ENCODE measurements at places on chromosomes 3 and 15.

- peaks cover 3% of the 10 kb centered on the region for H3K36me3 ChIP-seq
- peaks cover 12% of the 10 kb centered on the region for H3K4me1 ChIP-seq
- H3K27ac ChIP-seq = 0 out of 2 replicates have a peak overlapping the region, but pooled peaks have one; percentile 18
- DNase-seq = peak; percentile 50
Measured at GRCh38 chr3:195886181-195887141, 21.9 kb downstream of the TNK2 start.

DNA sequence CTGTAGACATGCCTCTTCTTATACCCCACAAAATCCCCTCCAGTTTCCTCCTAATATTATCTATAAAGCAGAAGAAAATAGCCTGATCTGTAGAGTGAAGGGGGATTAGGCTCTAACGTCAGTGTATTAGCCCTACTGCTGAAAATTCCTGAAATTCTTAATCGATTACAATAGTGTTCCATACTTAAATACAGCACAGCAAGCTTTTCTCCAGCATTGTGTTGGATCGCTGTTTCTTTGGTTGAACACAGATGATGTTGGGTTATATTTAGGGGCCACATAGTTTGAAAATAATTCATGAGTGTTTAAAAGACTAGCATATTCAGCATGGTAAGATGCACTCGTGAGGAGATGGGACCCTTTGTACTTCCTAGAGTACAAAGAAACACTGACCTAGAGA, 52.5 kb downstream of the PIAS1 start:
- 0 out of 2 replicates have a peak, but pooled peaks cover 7% of the 10 kb centered on the region for H3K4me1 ChIP-seq
- peaks cover 17% of the 10 kb centered on the region for H3K36me3 ChIP-seq
- no peak overlapping the region for H3K4me3 ChIP-seq
- H3K27me3 ChIP-seq = no peaks in the 10 kb centered on the region

GRCh38 chr3:187062526-187063177, 76.6 kb downstream of the RPL39L start:
- DNase-seq = peak; percentile 86
- no peaks in the 10 kb centered on the region for H3K27me3 ChIP-seq
- H3K36me3 ChIP-seq = no peaks in the 10 kb centered on the region

- peaks cover 30% of the 10 kb centered on the region for H3K4me1 ChIP-seq
- no peaks in the 10 kb centered on the region for H3K36me3 ChIP-seq
- no peaks in the 10 kb centered on the region for H3K27me3 ChIP-seq
- H3K27ac ChIP-seq = no peak overlapping the region
Measured at GRCh38 chr15:41866263-41866703, 27.6 kb downstream of the SPTBN5 start.

GRCh38 chr3:159144891-159145290, 343.0 kb downstream of the MFSD1 start:
- no peak for DNase-seq
- 0 out of 2 replicates have a peak, but pooled peaks cover 7% of the 10 kb centered on the region for H3K4me1 ChIP-seq
- no peak overlapping the region for H3K4me3 ChIP-seq
- no peaks in the 10 kb centered on the region for H3K36me3 ChIP-seq
- H3K27ac ChIP-seq = no peak overlapping the region

GRCh38 chr3:141109751-141110150, 58.6 kb downstream of the SPSB4 start:
- no peaks in the 10 kb centered on the region for H3K36me3 ChIP-seq
- no peak for DNase-seq
- no peak overlapping the region for H3K27ac ChIP-seq
- H3K4me3 ChIP-seq = no peak overlapping the region
- H3K4me1 ChIP-seq = no peaks in the 10 kb centered on the region

Measured in PC-3 (cell line).